ENCODE measurements at places on chromosomes 5 and 9. TPM values are rescaled to one million over a fixed set of nuclear protein-coding genes. Genes with fewer than 3 reads are reported as not detected.
A peak's percentile ranks its signal among the peaks of the same experiment; 100 is the strongest.

DNA sequence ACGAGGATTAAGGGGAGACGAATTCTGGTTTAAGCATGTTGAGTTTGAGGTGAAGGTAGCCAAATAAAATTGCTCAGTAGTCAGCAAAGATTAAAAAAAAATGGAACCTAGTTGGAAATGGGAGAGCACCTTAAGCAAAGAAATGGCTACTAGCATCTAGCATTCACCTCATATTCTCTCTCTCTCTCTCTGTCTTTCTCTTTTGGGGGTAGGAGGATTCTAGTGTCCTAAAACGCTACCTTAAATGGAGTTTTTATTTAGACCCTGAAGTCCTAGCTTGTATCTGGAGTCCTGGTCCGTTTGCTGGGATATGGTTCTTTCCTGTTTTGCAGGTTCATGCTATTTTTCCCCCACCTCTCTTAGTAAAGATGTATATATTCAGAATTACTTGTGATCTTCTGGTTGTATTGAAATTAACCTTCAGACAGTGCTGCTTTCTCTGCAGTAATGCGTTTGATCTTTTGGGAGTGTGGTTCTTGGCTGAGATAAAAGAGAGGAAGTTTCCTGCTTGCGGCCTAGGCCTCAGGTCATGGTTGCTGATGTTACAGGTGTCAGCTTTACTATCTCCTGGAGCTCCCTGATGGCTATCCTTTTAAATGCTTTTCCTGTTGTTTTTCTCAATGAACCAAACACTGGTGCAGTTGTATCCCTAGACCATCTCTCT is 8.0 kb downstream of the TGFBR1 start:
- no peaks in the 10 kb centered on the region for H3K36me3 ChIP-seq
- no peak overlapping the region for H3K4me3 ChIP-seq

DNA sequence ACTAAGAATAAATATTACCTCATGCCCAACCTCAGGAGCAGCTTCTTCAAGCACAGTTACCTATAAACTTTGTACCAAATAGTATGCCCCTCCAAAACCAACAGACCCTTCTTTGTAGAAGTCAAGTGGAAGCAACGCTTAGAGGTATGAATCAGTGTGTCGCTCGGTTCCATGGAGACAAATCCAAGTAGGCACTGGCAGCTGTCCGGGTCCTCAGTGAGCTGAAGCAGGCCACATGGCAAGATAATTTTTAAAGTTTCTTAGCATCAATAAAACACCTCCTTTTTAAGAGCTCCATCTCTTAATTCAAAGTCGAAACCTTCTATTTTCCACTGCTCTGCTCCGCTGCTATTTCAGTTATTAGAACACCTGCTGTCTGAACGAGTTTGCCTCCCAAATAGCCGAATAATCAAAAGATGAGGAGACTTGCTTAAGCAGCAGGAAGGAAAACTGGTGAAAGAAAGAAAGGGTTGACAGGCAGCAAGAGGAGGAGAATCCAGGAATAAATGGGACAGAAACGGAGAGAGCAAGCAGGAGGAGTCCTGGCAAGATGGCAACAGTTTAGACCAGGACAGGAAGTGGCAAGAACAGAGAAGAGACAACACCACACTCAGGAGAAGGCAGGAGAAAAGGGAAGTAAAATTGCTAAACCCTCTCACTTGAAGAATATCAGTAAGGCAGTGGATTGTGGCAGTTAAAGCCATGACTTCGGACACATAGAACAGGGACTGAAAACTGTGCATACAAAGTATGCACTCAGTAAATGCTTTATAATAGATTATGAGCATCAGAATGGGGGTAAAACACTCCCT is 65.0 kb downstream of the PPP2R2B start:
- DNase-seq = no peak
- H3K36me3 ChIP-seq = no peaks in the 10 kb centered on the region
- no peak overlapping the region for H3K27ac ChIP-seq
- H3K27me3 ChIP-seq = no peaks in the 10 kb centered on the region
- no peak overlapping the region for H3K4me3 ChIP-seq
- H3K4me1 ChIP-seq = no peaks in the 10 kb centered on the region

- DNase-seq = no peak
- no peaks in the 10 kb centered on the region for H3K27me3 ChIP-seq
- H3K27ac ChIP-seq = no peak overlapping the region
- H3K36me3 ChIP-seq = peaks cover 6% of the 10 kb centered on the region
- H3K4me3 ChIP-seq = no peak overlapping the region
Measured at GRCh38 chr9:98775831-98776441, 20.4 kb downstream of the ANKS6 start.

GRIN1 gene
- polyA plus RNA-seq = 0.18 TPM

- no peak overlapping the region for H3K4me3 ChIP-seq
- no peaks in the 10 kb centered on the region for H3K36me3 ChIP-seq
- no peaks in the 10 kb centered on the region for H3K27me3 ChIP-seq
- H3K4me1 ChIP-seq = no peaks in the 10 kb centered on the region
- no peak overlapping the region for H3K27ac ChIP-seq
- no peak for DNase-seq
Measured at GRCh38 chr9:91778031-91778430, 172.0 kb downstream of the ROR2 start.

- H3K27me3 ChIP-seq = no peaks in the 10 kb centered on the region
- no peaks in the 10 kb centered on the region for H3K4me1 ChIP-seq
- H3K4me3 ChIP-seq = no peak overlapping the region
- no peak overlapping the region for H3K27ac ChIP-seq
- no peak for DNase-seq
Measured at GRCh38 chr5:107217721-107218130, 453.0 kb downstream of the EFNA5 start.

GRCh38 chr9:36746415-36746814 is 173.7 kb downstream of the MELK start:
- no peak overlapping the region for H3K4me3 ChIP-seq
- H3K36me3 ChIP-seq = no peaks in the 10 kb centered on the region
- H3K27me3 ChIP-seq = peaks cover 27% of the 10 kb centered on the region
- no peak overlapping the region for H3K27ac ChIP-seq
- no peak for DNase-seq

PCDHGA10 gene
- polyA plus RNA-seq = 0.87 TPM

DNA sequence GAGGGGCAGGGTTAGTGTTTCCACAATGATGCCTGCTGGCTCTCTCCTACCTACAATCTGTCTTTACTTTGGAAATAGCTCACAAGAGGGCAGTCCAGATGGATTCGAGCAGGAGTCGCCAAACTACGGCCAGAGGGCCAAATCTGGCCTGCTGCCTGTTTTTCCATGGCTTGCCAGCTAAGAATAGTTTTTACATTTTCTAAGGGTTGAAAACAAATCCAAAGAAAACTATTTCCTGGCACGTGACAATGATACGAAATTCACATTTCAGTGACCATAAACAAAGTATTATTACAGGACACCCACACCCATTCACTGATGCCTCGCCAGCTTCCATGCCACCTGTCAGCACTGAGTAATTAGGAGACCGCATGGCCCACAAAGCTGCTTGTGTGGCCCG is 162.9 kb upstream of the WWC1 start:
- no peaks in the 10 kb centered on the region for H3K4me1 ChIP-seq
- H3K36me3 ChIP-seq = no peaks in the 10 kb centered on the region
- DNase-seq = no peak
- no peak overlapping the region for H3K4me3 ChIP-seq

DNA sequence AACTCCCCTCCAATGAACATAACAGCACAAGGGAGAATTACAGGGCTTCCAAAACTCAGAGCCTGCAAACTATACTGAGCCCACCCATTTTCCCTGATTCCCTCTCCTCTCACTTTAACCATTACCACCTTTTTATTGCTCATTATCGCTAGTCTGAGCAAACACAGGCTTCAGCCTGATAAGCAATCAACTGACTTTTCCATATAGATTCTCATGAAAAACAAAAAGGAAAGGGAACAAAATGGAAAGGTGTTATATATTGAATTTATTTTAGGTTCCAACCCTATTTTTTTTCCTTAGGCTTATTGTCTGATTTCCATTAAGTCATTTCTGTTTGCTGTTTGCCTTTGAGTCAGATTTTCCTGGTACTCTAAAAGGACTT is 27.9 kb downstream of the SEMA6A start:
- H3K27ac ChIP-seq = no peak overlapping the region
- H3K27me3 ChIP-seq = no peaks in the 10 kb centered on the region
- H3K36me3 ChIP-seq = no peaks in the 10 kb centered on the region
- no peaks in the 10 kb centered on the region for H3K4me1 ChIP-seq
- DNase-seq = no peak
- no peak overlapping the region for H3K4me3 ChIP-seq

SLC25A48 gene
- 0.25 TPM for polyA plus RNA-seq

TTC16 gene
- polyA plus RNA-seq = 0.18 TPM

- H3K4me1 ChIP-seq = no peaks in the 10 kb centered on the region
- no peak for DNase-seq
- no peak overlapping the region for H3K4me3 ChIP-seq
- no peaks in the 10 kb centered on the region for H3K27me3 ChIP-seq
- H3K27ac ChIP-seq = no peak overlapping the region
- no peaks in the 10 kb centered on the region for H3K36me3 ChIP-seq
Measured at GRCh38 chr5:56791396-56791795, 24.0 kb upstream of the MAP3K1 start.

DNA sequence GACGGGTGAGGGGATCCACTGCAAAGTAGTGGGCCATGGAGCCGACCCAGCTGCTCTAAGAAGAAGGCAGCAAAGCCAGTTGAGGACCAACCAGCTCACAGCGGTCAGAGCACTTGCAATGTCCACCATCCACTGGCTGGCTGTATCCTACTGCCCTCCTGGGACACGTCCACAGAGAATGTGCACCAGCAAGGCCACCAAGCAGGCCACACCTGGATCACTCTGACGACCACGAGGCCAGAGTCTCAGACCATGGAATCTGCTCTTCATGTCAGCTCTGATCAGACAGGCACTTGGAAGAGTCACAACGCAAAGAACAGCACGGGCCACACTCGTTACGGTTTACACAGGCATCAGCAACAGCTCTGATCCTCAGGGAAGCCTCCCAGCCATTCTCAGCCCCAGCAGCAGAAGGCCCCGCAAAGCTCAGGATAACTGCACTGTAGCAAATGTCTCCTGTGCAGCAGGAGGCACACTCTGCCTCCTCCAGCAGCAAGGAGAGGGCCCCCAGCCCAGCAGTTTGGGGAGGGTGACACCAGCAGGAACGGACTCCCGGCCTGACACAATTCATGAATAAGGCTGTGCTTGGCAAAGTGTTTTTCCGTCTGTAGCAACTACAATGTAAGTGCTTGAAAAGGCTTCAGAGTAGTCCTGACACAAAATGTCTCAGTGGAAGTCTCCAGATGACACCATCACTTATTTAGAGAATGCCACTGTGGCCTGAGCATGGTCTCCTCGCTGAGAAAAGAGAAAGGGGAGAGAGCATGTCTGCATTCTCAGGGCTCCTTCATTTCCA is 15.7 kb downstream of the SEMA4D start:
- H3K27ac ChIP-seq = peak overlapping the region; percentile 40
- no peaks in the 10 kb centered on the region for H3K27me3 ChIP-seq
- peaks cover 73% of the 10 kb centered on the region for H3K4me1 ChIP-seq
- DNase-seq = no peak
- peaks cover 24% of the 10 kb centered on the region for H3K36me3 ChIP-seq
- H3K4me3 ChIP-seq = no peak overlapping the region

GRCh38 chr5:329121-329735 is 7.7 kb downstream of the AHRR start:
- H3K27ac ChIP-seq = no peak overlapping the region
- DNase-seq = no peak
- H3K27me3 ChIP-seq = no peaks in the 10 kb centered on the region
- H3K36me3 ChIP-seq = no peaks in the 10 kb centered on the region

DNA sequence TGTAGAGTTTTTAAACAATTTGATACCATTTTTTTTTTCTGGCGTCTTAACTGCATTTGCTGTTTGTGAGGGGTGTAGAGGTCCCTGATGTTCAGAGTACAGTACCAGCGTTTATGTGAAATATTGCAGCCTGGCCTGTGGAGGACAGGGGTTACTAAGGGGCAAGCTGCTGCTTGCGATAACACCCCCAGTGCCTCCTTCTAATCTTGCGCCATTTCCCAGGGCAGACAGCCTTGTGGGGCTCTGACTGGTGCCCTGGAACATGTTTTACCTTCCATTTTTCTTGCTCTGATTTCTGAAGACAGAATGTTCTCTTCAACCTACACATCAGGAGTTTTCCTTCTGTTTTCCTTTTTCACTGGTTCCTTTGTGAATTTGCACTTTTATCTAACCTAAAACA is 142.9 kb downstream of the DOCK8 start:
- no peaks in the 10 kb centered on the region for H3K4me1 ChIP-seq
- no peaks in the 10 kb centered on the region for H3K27me3 ChIP-seq
- H3K27ac ChIP-seq = no peak overlapping the region
- no peak for DNase-seq

- no peaks in the 10 kb centered on the region for H3K36me3 ChIP-seq
- no peak overlapping the region for H3K27ac ChIP-seq
- H3K27me3 ChIP-seq = no peaks in the 10 kb centered on the region
- DNase-seq = no peak
Measured at GRCh38 chr5:71948206-71948605, 159.1 kb upstream of the MAP1B start.

SLC46A2 gene
- 0.98 TPM for polyA plus RNA-seq

PALM2AKAP2 gene
- 0.30 TPM for polyA plus RNA-seq

DNA sequence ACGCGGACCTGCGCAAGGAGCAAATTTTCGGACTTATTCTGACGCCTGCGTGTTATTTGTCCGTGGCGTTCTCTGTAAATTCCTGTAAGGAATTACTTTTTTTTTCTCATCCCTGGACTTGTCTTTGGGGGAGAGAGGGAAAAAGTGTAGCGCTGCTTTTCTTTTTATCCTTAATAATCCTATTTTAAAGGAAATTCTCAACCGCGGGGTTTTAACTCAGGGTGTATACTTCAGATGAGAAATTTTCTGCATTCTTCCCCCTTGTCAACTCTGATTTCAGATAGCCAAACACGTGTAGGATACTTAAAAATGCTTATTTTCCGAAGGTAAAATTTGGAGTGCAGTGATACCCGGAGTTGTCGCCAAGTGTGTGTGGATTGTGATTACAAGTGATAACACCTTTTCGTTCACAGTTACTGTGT is 853 bp downstream of the DCP2 start:
- H3K36me3 ChIP-seq = peaks cover 3% of the 10 kb centered on the region
- peak overlapping the region; percentile 86 for H3K4me3 ChIP-seq
- H3K4me1 ChIP-seq = peaks cover 11% of the 10 kb centered on the region
- H3K27ac ChIP-seq = peak overlapping the region; percentile 96

GRCh38 chr9:112249277-112249676 is 74.2 kb upstream of the SUSD1 start:
- H3K27me3 ChIP-seq = no peaks in the 10 kb centered on the region
- H3K27ac ChIP-seq = no peak overlapping the region
- DNase-seq = no peak
- no peak overlapping the region for H3K4me3 ChIP-seq

DNA sequence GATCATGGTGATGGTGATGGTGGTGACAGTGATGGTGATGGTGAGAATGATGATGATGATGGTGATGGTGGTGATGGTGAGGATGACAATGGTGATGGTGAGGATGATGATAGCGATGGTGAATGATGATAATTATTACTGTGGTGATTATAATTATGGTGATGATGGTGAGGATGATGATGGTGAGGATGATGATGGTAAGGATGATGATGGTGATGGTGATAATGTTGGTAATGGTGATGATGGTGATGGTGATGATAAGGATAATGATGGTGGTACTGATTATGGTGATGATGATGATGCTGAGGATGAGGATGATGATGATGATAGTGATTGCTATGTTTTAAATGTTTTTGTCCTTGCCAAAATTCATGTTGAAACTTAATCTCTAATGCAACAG is 37.3 kb upstream of the HRH2 start:
- no peaks in the 10 kb centered on the region for H3K27me3 ChIP-seq
- no peak overlapping the region for H3K4me3 ChIP-seq
- DNase-seq = no peak
- H3K27ac ChIP-seq = no peak overlapping the region

FAM78A gene
- polyA plus RNA-seq = 28.2 TPM
